ENCODE measurements at places on chromosomes 4 and X. TPM values are rescaled to one million over a fixed set of nuclear protein-coding genes. Genes with fewer than 3 reads are reported as not detected.

PPEF2 gene
- not detected for total RNA-seq

PAGE4 gene
- total RNA-seq: 13.3 TPM

ADGRG4 gene
- total RNA-seq: not detected

HTT-AS gene
- not detected for total RNA-seq

ADGRL3 gene
- 70.1 TPM for total RNA-seq

UCP1 gene
- total RNA-seq: not detected

GRCh38 chrX:124344246-124344645 is 2.1 kb upstream of the SH2D1A start:
- no peak for DNase-seq

DNA sequence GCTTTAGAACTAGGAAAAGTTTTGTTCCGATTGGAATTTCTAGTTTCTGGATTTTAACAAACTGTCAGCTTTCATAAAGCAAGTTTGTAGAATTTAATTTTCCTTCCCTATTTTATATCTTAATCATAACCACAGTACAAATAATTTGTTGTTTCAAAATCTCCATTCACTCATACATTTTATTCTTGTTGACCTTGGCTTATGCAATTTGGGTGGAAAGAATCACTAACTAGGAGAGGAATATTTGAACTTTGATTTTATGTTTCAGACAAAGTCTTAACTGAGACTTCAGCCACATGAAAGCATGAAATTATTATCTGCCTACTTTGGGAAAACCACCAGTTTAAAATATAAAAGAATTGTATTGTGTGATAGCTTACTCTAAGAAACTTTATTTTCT is 427.9 kb downstream of the SPRY1 start:
- no peak for DNase-seq

- no peak for DNase-seq
These were observed 1.1 kb upstream of the FGF16 start for GRCh38 chrX:77446029-77446585.

GRCh38 chr4:124173912-124174311 is 538.6 kb downstream of the ANKRD50 start:
- DNase-seq: no peak

GRCh38 chrX:71998836-71999509 is 88.3 kb downstream of the NHSL2 start:
- DNase-seq: no peak

DNA sequence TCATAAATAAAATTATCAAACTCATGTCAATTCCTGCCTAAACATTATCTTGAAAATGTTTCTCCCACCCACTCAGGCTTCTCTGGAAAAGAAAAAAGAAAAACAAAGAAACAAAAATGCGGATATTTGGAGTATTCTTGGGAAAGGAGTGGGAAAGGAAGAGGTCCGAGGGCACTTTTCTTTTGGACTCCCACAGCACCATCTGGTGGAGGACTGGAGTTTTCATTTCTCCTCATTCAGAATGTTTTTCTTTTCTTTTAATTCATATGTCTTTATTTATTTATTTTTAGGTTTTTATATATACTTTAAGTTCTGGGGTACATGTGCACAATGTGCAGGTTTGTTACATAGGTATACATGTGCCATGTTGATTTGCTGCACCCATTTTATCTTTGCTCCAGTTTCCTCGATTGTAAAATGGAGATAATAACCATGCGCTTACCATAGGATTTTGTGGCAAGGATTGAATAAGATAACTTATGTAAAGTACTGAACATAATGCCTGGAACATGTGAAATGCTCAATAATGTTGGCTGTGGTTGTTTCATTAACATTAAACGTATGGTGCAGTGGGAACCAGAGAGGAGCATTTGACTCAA is 8.0 kb upstream of the KCNE5 start:
- DNase-seq: no peak

DNA sequence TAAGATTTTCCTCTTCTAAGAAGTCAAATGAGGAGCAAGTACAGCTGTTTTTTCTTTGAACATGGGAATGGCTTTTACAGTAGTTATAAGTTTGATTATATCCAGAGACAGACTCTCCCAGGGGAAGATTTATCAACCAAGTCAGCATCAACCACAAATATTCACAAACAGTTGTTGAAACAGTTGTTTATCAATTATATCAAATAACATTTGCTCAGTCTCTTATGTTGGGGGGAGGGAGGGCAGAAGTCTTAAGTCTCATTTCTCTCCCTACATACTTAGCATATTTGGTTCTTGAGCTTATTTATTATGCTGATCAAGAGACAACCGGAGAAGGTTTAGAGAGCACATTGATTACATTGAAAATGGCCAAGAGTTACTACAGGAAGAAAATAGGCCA is 110.1 kb downstream of the FBXO8 start:
- no peak for DNase-seq

DNA sequence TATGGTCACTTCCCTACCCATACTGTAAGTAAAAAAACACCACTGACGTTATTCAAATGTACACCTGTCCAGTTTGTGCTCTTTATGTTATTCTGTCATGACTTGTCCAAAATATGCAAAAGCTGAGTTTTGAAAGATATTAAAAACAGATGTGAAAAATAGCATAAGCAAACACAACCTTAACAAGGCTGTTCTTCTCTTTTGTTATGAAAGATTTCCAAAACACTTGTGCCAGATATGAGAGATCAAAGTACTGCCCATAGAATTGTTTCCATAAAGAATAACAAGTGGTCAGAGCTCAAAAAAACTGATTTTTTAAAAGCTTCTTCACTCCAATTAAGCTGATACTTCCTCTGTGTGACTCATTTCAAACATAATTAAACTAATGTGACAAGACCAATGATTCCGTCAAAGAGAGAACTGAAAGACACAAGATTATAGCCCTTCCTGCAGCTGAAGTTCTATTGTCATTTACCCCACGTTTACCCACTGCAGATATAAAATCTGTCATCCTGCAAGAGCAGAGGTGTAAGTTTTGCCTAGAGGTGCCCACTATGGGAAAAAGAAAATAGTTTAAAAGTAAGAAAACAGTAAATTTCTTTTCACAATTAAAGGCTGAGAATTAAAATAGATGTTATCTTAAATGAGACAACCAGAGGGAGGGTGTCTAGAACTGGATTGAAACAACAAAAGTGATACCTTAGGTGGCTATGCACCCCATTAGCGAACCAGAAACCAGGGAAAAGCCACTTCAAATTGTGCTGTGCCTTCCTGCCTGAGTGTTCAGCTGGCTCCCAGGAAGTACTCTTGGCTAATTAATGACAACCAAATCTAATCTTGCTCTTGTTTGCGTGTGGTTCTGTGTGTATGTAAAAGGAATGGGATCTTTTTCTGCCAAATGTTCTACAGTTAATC is 30.1 kb downstream of the RASSF6 start:
- no peak for DNase-seq

DNA sequence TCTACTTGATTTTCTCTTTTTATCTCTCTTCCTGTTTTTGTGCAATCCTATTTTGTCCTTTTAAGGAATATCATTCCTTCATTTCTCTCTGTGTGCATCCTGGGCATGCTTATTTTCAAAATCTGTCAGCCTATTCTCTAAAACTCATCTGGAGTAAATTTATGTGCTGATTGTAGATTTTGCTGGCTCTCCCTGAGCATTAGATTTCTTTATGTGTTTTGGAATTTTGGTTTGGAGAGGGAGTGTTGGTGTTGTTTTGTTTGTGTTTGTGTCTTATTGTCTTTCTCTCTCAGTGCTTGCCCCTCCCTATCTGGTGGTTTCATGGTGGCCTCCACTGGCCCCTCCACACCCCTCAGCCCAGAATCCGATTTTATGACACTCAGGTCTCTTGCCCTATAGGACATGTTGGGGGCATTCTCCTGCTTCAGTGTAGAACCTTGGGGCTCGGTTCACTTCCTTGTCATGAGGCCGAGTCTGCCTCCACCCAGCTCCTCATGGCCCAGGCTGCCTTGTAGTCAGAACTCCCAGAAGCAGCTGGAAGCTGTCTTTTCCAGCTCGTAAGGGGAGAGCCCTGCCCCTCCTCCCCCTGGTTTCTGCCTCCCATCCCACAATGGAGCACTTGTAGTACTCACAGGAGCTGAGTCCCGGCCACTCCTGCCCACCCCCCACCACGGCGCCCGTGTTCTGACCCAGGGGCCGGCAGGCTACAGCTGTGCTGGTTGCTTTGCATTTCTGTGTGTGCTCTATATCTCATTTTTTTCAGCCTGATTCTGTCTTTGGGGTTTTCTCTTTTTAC is 24.5 kb upstream of the PJA1 start:
- DNase-seq: no peak

DNA sequence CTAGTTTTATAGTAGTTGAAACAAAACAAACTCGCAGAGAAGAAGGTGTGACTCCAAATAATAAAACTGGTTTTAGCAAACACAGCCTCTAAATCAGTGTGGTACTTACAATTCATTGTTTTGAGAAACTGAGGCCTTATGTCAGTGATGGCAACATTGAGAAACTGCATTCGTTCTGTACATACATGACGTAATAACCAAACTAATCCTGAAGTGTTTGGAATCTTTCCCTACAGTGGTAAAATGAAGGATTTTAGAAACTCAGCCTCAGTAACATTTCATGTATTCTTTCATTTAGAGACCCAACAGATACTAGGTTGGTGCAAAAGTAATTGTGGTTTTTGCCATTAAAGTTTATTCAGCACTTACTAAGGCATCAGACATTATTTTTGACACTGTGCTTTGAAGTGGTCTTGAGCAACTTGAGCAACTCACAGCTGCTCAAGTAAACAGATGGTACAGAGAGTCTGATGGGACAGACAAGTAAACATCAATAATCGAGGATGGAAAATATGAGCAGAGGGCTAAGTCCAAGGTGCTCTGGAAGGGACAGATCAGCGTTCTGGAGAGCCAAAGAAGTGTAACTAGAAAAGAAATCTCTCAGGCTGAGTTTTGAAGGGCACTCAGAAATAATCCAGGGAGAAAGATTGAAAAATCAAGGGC is 390.8 kb upstream of the BOD1L1 start:
- no peak for DNase-seq

DNA sequence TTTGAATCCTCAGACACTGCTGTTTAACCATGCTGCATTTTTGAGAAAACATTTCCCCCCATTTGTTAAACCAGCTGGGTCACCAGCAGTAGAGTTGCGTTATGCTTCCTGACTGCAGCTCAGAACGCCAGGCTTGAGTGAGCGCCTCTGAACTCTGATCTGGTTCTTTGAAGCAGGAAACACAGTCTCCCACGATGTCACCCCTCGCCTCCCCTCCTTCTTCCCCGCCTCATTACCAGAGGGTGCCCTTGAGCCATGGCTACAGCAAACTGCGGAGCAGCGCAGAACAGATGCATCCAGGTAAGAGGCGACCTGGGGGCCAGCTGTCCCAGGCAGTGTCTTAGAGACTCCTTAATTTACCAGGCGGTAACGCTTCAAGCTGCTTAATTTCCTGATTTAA is 78.4 kb downstream of the REPS2 start:
- no peak for DNase-seq

GRCh38 chr4:41146716-41147506 is 67.4 kb downstream of the APBB2 start:
- no peak for DNase-seq

DNA sequence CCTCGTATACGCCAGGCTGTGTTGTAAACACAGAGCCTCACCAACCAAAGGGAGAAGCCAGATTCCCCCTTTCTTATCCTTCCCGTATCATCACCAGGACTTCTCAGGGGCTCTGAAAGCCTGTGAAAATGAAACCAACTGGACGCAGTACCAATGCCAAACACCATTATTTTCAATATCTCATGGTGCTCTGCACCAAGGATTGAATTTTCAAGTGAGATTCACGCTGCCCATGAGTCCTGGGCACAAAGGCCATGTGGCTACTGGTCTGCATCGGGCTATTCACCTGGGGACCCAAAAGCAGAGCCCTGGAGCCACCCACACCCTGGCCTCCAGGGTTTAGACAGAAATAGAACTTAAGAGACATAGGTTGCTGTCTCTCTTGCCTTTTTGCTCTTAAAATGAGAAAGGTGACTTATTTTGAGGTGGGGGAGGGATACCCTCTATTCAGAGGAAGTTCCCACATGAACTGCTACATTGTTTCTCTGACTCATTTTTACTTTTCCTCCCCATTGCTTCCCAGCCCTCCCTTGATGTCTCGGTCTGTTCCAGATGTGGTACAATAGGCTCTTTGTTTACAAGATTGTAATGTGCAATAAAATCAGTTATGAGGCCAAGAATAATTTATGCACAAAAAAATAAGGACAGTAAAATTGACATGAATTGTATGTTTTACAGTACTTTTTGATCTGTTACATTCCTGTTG is 55.4 kb downstream of the MAML3 start:
- DNase-seq: no peak

- DNase-seq: no peak
These were observed 129.1 kb upstream of the STIM2 start for GRCh38 chr4:26731351-26732035.

- DNase-seq: no peak
These were observed 497.9 kb downstream of the SMARCA1 start for GRCh38 chrX:129025376-129025775.

DNA sequence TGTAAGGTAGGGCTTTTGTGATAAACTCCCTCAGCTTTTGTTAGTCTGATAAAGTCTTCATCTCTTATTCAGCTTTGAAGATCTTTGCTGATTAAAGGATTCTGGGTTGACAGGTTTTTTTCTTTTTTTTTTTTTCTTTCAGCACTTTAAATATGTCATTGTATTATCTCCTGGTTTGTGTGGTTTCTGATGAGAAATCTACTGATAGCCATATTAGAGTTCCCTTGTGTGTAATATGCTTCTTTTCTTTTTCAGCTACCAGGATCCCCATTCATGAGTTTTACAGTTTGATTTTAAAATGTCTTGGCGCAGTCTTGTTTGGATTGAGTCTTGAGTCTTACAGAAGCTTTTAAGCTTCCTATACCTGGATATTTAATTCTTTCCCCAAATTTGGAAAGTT is 504.5 kb downstream of the TLL1 start:
- DNase-seq: no peak

- DNase-seq: no peak
These were observed 26.9 kb upstream of the TMPRSS11B start for GRCh38 chr4:68272380-68272779.

- no peak for DNase-seq
These were observed 465.5 kb upstream of the CTSO start for GRCh38 chr4:156419080-156419685.

GRCh38 chrX:11257711-11258110 is 35.5 kb upstream of the AMELX start:
- DNase-seq: no peak

DNA sequence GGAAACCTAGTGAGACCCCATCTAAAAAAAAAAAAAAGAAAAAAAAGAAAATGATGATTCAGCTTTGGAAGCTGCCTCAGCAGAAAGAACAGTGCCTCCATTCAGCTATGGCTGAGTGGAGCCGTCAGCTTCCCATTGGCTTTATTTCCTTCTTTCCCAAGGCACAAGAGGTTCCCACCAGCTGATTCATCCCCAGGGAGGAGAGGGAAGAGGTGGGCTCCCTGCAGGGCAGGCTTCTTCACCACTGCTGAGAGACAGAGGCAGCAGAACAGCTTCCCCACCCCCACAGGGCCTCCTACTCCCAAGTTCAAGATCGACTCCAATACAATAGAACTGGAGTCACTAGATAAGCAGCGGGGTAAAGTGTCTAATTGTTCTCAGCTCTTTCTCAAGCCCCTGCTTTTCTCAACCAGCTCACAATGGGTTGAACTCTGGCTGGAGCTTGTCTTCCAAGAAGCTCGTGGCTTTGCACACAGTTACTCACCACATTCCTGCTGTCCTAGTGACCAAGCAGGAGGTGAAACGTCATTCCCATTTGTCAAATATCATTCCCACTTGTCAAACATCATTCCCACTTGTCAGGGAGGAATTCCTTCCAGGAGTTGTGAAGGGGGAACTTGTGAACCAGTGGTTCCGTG is 47.8 kb downstream of the FHDC1 start:
- DNase-seq: no peak

Measured in urinary bladder (tissue), 4 donors.